Stimulated activated CD4-positive, alpha-beta T cell treated with anti-CD3 and anti-CD28 coated beads, Interleukin-15, amount 100 ng/mL, for 1 hour (primary cell): ENCODE measurements at places on chromosomes 3 and 15.

GRCh38 chr3:194294199-194294894 is 56.8 kb downstream of the CPN2 start:
- no peak for DNase-seq

DNA sequence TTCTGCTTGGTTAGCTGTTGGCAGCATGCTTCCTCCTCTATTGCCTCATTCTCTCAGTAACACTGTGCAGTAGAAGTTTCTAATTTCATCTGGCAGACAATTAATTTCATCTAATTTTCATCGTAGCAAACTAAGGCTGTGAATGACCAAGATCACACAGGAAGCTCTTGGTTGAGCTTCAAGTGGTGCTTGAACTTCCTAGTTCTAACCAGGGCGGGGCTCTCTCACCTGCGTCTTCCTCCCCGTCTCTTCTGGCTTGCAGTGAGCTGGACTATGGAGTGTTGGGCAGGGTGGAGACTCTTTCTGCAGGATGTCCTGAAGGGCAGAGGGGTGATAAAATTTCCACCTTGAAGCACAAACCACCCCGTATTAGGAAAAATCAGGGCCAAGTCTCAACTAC is 2.0 kb upstream of the IL16 start:
- no peak for DNase-seq

DNA sequence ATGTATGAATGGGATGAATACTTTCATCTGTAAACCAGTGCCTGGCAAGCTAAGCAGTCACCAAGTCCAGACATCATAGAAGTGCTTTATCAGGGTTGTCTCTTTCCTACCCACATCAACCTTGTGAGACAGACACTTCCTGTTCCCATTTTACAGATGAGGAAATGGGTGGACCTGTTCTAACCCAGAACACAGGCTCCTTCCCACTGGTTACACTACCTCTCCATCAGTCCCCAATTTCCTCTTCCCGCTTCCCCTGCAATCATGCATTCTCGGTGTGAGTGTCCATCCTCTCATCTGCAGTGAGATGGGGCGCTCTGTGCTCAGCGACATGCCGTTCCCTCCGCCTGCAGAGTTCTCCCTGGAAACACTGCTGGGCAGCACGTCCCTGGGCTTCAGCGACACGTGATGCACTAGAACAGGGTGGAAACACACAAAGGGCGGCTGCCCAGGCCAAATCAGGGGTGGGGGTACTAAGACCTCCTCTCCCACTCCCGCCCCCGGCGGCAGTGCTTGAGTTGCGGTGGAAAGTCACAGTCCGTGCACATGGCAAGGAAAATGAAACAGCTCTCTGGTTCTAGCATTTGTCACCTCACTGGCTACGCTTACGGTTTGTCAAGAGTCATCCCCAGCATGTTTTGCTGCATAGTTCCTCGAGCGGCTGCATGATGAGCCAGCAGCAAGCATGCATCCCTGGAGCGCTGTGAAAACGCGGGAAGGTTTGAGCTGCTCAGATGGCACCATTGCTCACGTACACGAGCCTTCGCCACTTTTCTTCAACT is 201.1 kb downstream of the ADAMTS17 start:
- no peak for DNase-seq

DNA sequence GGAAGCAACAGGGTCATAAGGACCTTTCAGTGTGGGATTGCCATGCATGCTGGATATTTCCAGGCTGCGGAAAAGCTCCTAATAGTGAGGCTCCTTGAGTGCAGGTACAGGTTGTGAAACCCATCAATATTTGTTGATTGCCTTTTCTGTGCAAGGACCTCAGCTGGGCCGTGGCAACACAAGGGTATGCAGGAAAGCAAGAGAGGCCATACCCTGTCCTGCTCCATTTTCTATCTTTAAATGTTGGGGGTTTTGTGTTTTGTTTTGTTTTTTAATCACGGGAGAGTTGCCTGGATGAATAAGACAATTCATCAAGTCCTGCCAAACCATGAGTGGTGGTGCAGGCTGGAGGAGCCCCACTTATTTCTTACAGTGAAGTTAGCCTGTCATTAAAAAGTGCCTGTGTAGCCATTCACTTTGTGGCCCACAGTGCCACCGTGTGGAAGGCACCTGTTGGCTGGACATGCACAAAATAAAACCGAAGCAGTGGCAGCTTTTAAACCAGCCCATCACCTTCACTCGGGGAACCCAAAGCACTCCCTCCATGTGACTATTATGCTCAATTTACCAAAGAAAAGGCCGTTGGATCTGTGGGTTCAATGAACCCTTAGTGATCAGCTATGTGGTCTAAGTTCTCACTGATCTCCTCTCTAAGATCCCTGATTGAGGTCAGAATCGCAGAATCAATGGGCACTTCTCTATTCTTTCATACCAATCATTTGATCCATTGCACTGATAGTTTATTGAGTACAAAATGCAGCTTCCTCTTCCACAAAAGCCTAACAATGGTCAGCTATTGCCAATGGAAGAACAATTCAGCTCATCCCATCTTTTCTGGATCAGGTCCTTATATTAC is 42.2 kb downstream of the CLDN18 start:
- DNase-seq, result no peak

DNA sequence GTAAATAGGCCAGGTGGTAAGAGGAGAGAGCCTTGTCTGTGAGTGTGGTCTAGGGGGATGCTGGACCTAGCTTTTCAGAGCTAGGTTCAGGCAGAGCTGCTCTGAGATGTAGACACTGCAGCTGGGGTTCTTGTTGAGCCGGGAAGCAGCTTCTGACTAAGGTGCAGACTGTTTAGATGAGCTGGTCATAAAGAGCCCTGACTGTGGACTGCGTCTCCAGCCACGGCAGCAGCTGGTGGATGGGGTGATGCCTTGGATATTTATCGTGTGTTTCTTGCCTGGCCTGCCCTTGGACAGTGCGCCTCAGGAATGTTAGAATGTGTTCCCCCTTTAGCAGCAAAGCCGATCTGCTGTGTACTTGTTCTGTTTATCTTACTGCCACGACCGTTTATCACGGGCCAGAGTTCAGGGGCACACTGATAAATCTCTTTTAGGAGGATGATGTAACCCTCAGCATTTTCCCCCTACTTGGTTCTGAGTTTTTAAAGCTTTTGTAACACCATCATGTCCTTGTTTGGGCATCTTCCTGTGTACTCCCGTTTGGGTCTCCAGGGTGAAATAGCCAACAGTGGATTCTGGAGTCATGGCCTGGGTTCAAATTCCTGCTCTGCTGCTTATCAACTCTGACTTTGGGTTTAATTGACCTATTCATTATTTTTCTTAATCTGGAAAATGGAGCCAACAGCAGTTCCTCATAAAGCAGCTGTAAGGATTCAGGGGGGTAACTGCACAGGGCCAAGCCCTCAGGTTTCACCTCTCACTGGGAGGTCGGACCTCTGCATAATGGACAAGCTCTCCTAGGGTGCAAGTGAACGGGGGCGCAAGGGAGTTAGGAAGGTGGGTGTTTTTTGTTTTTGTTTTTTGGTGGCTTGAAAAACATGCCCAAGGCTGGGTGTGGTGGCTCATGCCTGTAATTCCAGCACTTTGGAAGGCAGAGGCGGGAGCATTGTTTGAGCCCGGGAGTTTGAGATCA is 51.4 kb downstream of the FLNB start:
- no peak for DNase-seq

DNA sequence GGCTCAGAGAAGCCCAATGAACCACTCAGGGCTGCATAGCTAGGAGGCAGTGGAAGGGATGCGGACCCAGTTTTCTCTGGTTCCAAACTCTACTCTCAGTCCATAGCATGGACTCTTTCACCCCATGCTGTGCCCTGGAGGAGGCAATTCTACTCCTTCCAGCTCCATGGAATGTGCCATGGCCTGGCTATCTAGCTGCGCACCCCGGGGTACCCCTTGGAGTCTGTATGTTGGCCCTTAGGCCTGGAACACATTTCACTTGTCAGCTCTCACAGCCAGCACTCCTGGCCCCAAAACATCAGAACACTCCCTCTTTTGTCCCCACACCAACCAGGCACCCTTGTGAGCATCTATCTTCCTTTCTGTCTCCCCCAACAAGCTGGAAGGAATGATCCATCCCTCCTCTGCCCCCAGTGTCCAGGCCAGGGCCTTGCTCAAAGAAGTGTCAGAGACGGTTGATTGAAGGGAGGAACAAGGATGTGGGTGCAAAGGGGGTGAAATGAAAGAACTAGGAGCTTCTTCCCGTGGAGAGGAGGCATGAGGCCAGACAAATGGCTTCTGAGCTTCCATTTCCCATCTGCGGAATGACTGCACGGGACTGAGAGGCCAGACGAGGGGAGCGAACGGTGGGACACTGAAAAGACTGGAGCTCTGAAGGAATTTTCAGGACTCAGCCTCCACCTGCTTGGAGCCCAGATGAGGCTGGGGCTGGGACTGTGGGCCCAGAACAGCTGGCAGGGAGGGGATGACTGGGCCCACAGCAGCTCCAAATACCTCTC is 2.8 kb downstream of the PRSS50 start:
- no peak for DNase-seq

GRCh38 chr15:27965546-27965945 is 133.6 kb downstream of the OCA2 start:
- no peak for DNase-seq

DNA sequence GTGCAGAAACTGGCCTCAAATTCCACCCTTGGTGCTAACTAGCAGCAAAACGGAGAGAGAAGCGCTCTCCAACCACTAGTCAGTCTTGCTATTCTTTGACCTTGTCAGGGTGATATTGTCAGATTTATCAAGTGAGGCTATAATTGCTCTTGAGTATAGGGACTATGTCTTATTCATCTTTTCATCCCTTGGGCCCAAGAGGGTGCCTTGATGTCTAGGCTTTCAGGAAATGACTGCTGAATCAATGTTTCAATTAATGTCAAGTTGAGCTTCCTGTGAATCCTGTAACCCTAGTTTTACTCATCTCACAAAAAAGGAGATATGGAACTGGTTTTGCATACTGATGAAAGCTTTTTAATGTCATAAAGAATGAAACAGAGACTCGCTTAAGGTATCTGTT is 701.3 kb downstream of the EDEM1 start:
- DNase-seq, result no peak

DNA sequence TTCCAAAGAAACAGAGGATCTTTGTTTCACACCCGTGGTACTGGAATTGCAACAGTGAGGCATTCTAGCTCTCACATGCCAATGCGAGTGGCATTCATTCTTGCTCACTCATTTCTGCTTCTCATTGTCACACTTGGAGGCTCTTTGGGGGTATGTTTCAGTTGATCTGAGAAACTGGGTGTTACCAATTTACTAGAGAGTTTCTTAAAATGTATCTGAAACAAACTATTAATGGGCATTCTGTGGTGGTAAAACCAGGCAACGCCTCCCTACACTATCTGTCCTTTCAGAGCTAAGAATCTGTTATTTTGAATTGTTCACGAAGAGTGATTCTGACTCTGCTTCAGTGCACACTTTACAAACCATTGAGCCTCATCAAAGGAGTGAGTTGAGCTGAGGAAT is 140.6 kb upstream of the BHLHE40 start:
- no peak for DNase-seq

DNA sequence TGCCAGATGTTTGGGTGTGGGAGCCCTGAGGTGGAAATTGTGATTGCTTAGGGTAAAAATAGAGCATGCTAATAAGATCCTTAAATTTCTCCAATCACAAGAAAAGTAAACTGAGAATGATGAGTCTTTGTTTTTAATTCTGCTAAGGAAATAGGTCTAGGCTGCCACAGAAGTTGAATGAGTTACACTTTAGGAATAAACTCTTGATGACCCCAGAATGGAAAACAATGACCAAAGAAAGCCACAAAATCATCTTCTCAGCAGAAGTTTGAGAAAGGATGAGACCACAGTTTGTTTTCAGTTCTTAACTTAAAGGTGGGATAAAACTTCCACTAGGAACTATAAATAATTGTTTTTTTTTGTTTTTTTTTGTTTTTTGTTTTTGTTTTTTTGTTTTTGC is 164.6 kb upstream of the BCL6 start:
- DNase-seq, result no peak

- DNase-seq, result no peak
These were observed 7.9 kb upstream of the GOLGA8B start for GRCh38 chr15:34591306-34591705.

DNA sequence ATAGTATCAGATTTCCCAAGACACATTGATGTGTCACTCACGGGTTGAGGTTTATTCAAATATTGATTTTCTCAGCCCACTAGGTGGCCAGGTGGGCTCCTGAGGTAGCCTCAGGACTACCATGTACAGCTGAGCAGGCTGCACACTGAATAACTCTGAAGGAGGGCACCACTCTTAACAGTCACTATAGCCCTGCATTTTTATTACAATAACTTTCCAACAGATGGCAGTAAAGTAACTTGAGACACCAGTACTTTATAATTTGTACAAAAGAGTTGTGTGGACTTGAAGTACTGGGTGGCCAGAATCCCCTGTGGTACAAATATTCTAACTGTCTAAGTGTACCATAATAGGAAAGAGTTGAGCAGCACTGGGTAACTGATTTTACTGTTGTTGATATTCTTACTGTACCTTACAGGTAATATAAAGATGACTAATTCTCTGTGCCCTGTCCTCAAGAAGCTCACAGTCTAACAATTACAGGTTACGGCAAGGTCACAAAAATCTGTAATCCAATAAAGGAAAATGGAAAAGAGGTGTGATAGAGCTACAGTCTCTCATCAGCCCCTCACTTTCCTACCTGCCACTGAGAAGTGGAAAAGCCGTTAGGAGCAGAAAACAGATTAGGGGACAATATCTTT is 76.0 kb downstream of the ETFA start:
- DNase-seq, result no peak

GRCh38 chr3:185822221-185823000 is 2.4 kb downstream of the IGF2BP2 start:
- DNase-seq, result no peak

DNA sequence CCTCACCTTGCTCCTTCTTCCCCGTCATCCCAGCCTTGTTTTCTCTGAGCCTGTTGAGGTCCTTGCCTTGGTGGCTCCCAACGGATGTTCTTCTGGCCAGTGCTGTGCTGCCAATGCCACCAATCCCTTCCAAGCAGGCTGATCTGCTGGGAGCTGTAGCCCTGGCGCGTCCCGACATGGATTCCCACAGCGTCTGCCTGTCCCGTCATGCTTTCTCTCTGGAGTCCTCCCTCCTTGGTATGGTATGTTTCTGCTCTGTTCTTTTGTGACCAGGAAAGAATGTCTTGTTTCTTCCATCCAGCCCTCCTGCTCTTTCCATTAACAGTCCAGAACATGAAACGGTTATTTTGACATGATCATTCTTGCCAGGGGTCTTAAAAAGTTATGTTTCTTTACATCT is 10.0 kb downstream of the LIMD1 start:
- DNase-seq, result no peak

GRCh38 chr3:41104147-41104546 is 95.2 kb upstream of the CTNNB1 start:
- no peak for DNase-seq

DNA sequence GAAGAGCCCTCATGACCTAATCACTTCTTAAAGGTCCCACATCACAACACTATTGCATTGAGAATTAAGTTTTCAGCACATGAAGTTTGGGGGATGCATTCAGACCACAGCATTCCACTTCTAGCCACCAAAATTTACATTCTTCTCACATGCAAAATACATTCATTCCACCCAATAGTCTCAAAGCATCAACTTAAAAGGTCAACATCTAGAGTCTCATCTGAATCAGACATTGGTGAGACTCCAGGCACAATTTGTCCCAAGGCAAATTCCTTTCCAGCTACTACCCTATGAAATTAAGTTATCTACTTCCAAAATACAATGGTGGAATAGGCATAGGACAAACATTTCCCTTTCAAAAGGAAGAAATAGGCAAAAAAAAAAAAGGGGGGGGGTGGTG is 64.9 kb downstream of the PLSCR2 start:
- DNase-seq, result no peak

GRCh38 chr3:171190668-171191067 is 164.1 kb upstream of the SLC2A2 start:
- DNase-seq, result no peak
